ENCODE measurements at places on chromosomes 5 and 9.
A peak's percentile ranks its signal among the peaks of the same experiment; 100 is the strongest.

- no peak for DNase-seq
Measured at GRCh38 chr9:132384376-132384775, 22.3 kb downstream of the TTF1 start.

GRCh38 chr5:4941161-4941560, 199.0 kb upstream of the ADAMTS16 start:
- no peak for DNase-seq

DNA sequence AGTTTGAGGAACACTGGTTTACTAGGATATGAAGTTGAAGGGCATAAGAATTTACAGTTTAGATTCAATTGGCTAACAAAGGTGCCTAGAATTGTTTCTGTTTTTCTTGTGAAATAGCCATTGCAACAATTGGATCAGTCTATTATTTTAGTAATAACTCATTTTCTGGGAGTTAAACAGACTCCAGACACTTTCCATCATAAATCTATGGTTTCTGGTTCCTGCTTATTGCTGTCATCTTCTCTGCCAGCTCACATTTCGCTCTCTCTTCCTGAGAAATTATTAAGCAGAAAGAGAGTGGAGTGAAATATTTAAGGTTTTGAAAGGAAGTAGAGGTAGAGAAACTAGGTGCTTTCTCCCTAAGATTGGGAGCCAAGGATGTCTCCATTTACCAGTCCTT, 165.1 kb upstream of the PRR16 start:
- DNase-seq: no peak

DNA sequence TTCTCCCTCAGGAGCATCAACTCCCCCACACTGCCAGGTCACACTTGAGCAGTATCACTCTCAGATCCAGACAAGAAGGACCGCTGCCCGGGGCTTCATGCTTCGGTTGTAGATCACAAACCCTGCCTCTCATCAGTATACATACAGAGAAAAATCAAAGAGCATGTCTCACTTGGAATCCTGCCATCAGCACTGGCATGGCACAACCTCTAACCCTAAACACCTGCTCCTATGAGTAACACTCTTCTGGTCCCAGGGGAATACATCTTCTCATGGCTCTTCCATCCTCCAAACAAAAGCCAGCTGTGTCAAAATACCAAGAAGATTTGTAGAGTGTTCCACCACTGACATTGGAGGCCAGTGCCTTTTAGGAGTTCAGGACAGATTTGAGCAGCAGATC, 84.8 kb upstream of the MIER3 start:
- DNase-seq: no peak

GRCh38 chr9:886886-887285, 45.4 kb downstream of the DMRT1 start:
- DNase-seq: no peak

- DNase-seq: no peak
Measured at GRCh38 chr9:95211028-95211427, 106.5 kb downstream of the FANCC start.

- no peak for DNase-seq
Measured at GRCh38 chr5:133675376-133676154, 63.2 kb upstream of the FSTL4 start.

DNA sequence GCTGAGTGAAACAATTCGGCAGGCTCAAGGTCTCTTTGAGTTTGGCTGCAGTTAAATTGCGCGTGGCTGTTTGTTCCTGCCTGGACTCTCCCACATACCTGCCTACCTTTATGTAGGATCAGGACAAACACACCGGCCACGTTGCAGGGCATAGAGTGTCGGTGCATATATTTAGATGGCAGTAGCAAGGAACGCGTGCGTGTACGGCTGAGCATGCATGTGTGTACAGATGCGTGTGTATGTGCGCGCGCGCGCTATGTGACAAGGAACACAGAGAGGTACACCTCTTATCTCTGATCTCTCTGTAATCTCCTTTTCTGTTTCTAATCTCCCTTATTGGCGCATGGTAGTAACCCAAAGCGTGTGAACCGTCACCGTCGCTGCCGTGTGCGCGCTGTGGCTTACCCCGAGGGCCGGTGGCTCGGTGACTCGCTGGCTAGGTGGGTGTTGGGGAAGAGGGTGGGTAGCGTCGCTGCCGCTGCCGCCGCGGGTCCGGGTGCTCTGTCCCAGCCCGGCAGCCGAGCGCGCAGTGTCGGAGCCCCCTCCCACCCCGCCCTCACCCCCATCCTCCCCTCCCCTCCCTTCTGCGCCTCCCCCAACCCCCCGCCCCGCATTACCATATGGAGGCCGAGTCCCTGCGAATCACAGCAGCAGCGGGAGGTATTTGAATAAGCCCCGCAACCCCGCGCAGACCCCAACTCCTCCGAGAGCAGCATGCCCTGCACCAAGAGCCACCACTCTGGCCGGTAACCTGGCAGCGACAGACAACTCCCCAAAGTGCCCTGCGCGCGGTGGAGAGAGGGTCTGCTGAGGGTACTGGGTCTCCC, 204.8 kb downstream of the MEF2C start:
- DNase-seq: no peak

DNA sequence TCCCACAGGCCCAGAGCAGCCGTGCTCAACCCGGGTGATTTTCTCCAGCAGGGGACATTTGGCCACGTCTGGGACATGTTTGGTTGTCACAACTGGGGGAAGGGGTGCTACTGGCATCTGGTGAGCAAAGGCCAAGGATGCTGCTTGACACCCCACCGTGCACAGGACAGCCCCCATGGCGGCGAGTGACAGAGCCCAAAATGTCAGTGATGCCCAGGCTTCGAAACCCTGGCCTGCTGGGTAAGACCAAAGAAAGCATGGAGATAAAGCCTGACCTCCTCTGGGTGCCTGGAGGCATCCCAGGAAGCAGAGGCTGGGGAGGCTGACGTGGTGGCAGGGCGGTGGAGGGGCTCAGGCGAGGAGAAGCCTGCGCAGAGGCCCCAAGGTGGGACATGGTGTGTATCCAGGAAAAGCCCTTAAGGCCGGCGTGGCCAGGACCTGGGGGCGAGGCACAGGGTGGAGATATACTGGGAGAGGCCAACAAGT, 66.4 kb downstream of the ZNF354C start:
- no peak for DNase-seq

DNA sequence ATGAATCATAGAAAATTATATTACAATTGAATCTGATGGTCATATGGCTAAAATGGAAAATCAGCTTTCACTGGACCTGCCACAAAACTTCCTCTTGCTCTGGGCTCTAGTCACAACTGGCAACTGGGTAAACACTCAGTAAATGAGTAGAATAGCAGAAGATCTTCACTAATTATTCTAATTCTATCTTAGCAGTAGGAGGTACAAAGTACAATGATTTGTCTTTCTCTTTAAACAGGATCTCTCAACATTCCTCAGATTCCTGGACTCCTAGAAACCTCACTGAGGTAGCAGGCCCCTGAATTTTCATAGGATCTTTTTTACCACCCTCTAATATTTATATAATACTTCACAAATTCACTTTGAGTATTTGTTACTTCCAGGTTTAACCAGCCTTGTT, 239.9 kb upstream of the SMARCA2 start:
- DNase-seq: no peak

- DNase-seq: peak; percentile 48
Measured at GRCh38 chr5:116763987-116764866, 189.6 kb upstream of the SEMA6A start.

DNA sequence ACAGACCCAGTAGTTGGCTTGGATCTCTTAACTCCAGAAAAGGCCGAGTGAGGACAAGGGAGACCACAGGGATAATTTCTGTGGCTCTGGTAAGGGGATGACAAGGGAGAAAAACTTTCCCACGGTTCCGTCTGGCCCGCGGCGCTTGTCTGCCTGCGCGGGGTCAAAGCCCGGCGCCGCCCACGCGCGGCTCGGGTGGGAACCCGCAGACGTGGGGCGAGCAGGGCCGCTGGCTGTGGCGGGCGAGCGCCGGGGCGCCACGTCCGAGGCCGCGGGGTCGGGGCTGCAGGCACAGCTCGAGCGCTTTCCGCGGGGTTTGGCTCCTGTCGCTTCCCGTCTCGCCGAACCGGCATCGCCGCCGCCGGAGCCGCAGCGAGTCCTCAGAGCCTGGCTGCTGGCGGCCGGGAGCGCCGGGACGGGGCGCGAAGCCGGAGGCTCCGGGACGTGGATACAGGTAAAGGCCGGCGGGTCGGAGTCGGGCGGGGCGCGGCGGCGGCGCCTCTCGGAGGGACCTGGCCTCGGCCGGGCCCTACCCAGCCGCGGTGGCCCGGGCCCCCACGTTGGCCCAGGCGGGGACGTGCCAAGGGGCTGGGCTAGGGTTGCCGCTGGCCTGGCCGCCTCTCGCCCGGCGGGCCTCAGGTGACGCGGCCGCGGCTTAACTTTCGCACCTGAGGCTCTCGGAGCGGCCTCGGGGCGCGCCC, at the start of gene RNF180:
RNF180 (plus strand) TSS at position 344 of the 701 bp plus-strand sequence. CDS start 34,965 bp downstream, outside the sequence.
- peak; percentile 5 for DNase-seq

GRCh38 chr5:134411228-134411545, 494 bp downstream of the CDKN2AIPNL start:
- DNase-seq: no peak

DNA sequence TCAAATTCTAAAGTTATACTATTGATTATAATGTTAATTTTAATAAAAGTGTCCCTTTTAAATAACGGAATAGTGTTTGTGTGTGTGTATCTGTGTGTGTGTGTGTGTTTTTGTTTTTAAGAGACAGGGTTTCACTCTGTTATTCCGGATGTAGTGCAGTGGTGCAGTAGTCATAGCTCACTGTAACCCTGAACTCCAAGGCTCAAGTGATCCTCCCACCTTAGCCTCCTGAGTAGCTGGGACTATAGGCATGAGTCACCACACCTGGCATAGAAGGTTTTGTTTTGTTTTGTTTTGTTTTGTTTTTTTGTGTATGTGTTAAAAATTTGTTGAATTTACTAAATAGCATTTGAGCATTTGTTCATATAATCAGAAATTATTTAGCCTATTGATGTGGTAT, 64.6 kb downstream of the YTHDC2 start:
- DNase-seq: no peak

DNA sequence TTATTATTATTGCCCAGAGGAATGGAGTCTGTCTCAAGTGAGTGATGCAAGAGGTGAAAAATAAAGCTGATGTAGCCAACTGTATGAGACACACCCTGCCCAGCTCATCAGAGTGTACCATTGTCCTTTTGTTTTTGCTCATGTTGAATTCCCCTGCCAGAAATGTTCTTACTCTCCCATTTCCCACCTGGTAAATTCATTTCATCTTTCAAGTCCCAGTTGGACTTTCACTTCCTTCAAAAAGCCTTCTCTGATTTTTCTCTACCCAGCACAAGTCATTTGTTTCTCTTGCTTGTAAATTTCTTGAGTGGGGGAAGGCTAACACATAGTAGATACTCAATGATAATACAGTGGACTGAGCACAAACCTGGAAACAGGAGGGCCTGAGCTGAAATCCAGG, 394.5 kb upstream of the ZNF462 start:
- DNase-seq: no peak

- no peak for DNase-seq
Measured at GRCh38 chr9:114390952-114391351, 3.2 kb upstream of the AKNA start.

- no peak for DNase-seq
Measured at GRCh38 chr9:115964710-115965347, 188.8 kb upstream of the PAPPA start.

GRCh38 chr9:133526721-133527321, 2.1 kb upstream of the MYMK start:
- no peak for DNase-seq

DNA sequence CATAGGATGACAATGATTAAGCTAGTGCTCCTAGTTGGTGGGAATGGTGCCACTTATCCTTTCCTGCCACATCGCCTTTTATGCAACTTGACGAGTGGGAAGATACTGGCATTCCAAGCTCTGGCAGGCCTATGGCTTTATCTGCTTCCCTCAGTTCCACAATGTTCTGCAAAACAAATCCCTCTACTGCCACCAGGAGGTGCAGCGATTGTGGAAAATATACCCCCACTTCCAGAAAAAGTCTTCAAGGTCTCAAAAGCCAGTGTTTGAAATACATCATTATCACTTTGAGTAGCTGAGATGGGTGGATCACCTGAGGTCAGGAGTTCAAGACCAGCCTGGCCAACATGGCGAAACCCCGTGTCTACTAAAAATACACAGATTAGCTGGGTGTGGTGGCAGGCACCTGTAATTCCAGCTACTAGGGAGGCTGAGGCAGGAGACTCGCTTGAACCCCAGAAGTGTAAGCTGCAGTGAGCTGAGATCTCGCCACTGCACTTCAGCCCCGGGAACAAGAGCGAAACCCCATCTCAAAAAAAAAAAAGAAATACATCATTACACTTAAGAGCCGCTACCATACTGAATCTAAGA, 3.4 kb downstream of the CLINT1 start:
- DNase-seq: no peak

- no peak for DNase-seq
Measured at GRCh38 chr9:33222031-33222430, 17.9 kb upstream of the SPINK4 start.

DNA sequence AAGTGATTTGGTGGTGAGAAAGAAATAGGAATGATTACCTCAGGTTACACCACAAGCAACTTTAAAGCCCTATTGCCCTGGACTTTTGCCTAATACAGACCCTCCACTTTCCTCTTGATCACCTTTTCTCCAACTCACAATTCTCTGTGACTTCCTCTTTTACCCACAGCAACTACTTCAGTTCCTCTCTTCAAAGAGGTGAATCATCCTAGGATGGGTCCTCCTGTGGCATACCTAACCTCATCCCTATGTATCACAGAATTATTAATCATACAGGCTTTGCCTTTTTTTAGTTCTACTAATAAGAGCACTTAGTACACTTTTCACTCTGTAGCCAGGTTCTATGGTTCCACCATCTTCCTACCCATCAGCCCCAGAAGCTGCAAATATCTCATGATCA, 19.6 kb upstream of the INSL6 start:
- no peak for DNase-seq

DNA sequence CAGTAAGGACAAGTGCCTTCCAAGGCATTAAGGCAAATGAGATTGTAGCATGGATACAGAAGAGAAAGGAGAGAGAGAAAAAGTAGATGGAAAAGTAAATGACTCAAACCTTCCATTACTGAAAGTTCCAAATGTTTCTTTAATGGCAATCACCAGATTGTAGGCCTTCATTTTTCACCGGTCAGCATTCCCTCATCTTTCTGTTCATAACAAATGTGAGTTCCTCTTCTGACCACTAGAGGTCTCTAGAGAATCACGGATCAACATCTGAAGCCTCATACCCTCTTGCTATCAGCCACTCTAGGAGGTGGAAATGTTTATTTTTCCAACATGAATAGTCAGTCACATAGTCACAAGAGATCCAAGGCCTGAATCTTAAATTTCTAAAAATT, 73.6 kb upstream of the RPS23 start:
- no peak for DNase-seq

GRCh38 chr5:174340226-174340625, 294.7 kb downstream of the NSG2 start:
- no peak for DNase-seq

- DNase-seq: peak; percentile 65
Measured at GRCh38 chr9:126471084-126471624, 142.6 kb upstream of the LMX1B start.

DNA sequence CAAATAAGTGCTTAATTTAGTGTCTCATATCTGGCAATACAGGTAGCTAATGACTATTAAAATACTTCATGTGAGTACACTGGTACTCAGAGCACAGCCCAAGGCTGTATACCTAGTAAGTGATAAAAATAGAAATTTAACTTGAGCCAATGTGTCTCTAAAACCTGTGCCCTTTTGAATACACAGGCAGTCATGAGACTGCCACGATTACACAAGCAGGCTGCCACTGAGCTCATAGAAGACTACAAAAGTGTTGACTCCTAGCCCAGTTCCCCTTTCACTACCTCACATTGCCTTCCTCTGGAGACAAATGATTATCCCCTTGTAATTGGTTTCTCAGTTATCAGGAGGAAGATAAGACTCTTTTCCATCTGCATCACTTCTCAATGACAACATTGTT, 66.3 kb upstream of the PAPPA start:
- DNase-seq: peak; percentile 72

All from skeletal muscle cell (primary cell).